ENCODE measurements at places on chromosomes 3 and 15.

GRCh38 chr3:196232154-196232881 lies 16.0 kb downstream of the SLC51A start:
- no peak for DNase-seq

DNA sequence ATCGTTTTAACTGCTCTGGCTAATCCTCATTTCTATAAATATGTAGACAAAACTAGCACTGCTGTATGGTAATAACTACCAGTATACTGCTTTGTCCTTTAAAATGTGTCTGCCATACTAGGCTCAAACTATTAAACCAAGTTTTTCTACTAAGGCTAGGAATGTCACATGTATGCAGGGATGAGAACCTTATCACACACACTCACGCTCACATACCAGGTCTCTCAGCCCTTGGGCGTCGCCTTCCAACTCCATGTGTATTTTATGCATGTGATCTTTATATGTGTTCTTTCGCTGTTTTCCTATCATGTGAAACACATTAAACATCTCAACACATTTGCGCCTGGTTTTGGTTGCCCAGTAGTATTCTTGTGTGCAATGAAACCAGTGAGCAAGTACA lies 32.6 kb downstream of the ATP2C1 start:
- no peak for DNase-seq

DNA sequence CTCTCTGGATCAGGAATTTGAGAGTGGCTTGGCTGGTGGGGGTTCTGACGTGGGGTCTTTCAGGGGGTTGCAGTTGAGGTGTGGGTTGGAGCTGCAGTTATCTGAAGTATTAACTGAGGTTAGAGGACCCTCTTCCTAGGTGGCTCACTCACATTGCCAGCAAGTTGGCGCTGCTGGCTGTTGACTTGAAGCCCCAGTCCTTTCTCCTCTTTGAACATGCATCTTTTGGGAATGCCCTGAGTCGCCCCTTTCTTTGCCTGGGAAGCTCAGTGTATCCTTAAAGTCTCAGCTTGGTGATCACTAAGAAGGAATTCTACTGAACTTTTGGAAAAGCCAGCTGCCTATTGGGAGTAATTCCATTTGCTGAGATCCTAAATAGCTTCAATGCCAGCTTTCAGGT lies 13.0 kb upstream of the AMOTL2 start:
- DNase-seq: no peak

DNA sequence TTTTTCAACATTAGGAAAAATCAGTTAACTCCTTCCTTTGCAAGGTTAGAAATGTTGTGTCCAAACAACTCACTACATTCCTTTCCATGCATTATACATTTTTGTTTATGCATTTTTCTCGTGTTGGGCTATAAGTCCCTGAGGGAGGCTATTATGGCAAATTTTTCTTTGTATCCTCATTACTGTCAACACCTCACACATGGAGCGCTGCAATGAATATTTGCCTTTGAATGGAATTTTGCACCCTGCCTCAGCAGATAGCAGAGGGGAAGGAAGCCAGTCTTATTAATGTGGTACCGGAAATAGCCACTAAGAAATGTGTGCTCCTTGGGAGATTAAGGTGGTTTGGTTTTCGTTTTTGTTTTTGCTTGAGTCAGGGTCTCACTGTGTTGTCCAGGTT lies 134.7 kb downstream of the THSD4 start:
- no peak for DNase-seq

DNA sequence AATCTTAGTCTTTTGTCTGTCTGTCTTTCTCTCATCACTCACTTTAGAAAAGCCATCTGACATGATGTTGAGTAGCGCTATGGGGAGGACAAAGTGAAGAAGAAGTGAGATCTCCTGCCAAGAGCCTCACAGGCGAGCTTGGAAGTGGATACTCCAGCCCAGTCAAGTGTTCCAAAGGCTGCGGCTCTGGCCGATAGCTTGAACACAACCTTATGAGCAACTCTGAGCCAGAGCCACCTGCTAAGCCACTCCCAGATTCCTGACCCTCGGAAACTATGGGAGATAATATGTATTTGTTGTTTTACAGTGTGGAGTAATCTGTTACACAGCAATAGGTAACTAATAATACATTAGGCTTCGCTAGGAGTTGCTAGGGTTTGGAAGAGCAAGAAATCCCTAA lies 76.2 kb downstream of the MB21D2 start:
- DNase-seq: no peak

DNA sequence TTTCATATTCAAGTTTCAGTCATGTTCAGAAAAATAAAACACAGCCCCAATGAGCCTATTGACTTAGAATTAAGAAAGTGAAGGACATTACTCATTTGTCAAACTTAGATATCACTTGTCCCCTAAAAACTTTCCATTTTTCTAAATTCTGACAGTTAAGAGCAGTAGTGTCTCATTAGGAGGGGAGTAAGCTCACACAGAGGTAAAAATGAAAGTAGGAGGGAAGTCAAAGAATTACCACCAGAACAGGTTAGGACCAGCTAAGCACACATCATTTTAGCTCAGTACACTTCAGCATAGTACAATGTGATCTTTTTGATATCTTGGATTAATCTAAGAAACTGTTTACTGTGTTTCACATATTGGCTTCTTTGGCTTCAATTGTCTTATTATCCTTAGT lies 64.3 kb downstream of the OSTN start:
- DNase-seq: no peak

DNA sequence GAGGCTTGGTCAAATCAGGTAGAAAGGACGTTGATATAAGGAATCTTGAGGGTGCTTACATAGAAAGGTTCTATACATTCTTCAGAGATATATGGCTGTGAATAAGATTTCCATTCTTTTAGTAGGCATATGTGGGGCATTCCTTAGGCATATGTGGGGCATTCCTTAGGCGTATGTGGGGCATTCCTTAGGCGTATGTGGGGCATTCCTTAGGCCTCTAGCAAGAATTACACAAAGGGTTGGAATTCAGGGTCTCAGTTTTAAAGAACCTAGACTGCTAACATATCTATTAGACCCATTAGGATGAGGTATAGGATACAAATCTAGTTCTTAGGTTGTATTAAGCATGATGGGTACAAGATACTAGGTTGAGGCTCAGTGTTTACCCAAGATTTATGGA lies 607.8 kb downstream of the SI start:
- no peak for DNase-seq

- no peak for DNase-seq
Measured at GRCh38 chr15:60635507-60636352, 156.8 kb upstream of the ICE2 start.

DNA sequence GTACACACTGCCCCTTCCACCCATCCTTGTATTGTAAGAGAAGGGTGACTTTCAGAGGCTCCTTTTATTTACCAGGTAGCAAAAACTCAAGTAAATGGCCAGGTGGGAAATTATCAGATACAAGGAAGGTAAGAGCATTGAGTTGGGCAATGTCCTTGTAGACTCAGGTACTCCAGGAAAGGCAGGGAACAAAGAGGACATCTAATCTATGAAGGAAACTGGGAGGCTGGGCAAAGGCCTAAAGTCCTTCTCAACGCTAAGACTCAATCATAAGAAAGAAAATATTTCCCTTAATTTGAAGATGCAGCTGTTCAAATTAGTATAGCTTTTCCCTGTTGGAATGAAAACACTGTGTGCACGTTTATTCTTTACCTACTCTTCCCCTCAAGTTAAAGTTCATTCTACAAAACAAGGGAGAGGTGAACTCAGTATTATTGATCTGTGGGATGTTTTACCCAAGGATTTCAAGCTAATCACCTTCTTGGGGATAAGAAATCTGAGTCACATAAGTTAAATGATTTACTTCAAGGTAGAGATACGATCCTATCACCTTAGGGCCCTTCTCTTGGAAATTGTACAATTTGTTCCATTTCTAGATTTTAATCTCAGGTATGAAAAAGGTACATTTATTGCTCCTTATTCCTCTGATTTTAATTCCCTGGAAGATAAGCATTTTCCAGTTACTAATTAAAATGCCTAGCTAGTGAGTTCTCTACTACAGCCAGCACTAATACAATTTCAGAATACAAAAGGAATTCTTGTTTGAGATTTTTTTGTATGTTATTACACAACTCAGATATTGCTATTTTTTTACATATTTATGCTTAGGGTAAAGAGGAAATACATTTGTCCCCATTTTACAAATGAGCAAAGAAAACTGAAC lies 80.6 kb downstream of the PLD1 start:
- no peak for DNase-seq

DNA sequence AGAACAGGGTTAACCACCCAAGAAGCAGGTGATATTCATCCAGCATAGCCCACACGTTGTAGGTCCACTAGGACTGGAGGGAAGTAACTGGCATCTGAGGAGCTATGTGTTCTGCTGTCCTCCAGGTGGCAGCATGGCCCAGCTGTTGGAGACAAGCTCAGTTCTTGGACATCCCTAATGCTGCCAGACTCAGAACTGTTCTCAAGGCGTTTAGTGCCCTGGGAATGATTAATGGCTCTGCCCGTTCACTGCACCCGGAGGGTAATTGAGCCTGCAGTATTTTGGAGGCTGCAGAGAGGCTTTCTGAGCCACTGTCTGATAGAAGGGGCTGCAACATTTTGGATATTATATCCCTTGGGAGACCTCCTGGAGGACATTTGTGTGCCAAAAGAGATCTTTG lies 521.3 kb upstream of the SEMA6D start:
- peak; percentile 97 for DNase-seq

DNA sequence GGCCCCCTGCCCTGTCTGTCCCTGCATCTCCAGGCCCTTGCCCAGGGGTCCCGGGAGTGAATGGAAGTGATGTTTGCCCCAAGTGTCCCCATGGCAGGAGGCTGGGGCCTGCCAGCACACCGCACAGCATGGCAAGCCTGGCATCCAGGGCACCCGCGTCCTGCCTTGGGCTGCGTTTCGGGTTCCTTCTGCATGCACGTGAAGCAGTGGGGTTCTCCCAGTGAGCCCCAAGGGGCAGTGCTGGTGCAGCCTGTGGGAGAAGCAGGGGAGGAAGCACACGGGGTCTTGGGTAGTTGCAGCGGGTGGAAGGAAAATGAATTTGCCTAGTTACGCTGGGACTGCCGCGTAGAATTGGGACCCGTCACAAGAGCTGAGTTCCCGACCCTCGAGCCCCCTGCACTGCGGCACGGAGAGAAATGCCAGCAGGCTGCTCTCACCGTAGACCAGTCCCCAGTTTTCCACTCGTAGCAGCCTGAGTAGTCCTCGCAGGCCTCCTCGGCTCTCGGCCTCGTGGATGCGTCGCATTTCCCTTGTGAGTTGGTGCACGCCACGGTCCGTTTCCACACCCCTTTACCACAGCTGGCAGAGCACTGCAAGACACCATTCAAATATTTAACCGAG lies 259.5 kb upstream of the LYSMD4 start:
- no peak for DNase-seq

- no peak for DNase-seq
Measured at GRCh38 chr3:59566481-59566975, 516.7 kb upstream of the CFAP20DC start.

GRCh38 chr3:187987924-187988323 lies 166.0 kb upstream of the LPP start:
- no peak for DNase-seq

DNA sequence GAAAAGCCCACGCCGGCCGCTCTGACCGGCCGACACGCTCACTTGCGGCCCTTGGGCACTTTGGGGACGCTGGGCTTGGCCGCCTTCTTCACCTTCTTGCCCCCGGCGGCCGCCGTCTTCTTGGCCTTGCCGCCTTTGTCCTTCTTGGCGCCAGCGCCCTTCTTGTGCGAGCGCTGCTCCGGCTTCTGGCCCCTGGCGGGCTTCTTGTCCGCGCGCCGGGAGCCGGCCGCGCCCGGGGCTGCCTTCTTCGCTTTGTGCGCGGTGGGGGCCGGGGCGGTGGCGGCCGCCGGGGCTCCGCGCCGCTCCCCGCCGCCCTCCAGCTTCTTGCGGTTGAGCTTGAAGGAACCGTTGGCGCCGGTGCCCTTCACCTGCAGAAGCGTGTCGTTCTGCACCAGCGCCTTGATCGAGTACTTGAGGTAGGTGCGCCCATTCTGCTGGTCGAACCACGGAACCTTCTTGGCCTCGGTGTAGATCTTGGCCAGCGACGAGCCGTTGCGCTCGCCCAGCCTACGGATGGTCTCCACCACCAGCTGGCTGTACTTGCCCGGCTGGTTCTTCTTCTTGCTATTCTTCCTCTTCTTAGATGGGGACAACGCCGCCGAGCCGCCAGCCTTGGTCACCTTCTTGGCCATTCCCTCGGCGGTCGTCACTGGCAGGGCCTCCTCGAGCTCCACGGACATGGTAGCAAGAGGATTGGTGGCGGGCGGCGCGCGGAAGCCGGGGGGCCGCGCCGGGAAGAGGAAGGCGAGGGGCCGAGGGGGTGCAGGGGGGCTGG lies 36.7 kb downstream of the HMCES start:
- no peak for DNase-seq

- DNase-seq: peak; percentile 13
Measured at GRCh38 chr15:80787316-80787715, 8.1 kb downstream of the CEMIP start.

DNA sequence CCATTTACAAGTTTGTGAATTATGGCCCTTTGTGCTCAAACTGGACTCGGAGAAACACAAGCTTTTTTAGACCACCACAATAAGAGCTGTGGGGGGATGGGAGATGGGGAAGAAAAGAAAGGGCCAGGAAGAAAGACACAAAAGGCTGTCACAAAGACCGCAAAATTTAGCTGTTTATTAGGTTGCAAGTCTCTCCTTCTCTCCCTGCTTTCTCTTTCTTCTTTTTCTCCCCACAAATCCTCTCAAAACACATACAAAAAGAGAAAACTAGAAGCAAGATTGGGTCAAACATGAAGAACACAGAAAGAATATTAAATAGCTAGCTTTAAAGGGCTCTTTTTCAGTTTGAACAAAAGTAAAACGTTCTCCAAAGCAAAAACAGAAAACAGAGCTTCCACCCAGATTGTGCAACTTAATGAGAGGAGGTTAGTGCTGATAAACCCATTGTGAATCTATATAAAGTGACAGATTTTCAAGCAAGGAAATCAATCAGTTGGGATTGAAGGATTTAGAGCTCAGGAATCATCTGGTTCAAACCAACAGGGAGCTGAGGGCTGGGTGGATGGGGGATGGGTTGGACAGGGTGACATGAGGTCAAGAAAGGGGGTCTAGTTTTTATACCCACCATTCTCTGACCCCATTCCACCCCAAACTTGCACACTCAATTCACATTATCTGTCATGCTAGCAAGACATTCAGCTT lies 87.3 kb downstream of the DHX30 start:
- no peak for DNase-seq

DNA sequence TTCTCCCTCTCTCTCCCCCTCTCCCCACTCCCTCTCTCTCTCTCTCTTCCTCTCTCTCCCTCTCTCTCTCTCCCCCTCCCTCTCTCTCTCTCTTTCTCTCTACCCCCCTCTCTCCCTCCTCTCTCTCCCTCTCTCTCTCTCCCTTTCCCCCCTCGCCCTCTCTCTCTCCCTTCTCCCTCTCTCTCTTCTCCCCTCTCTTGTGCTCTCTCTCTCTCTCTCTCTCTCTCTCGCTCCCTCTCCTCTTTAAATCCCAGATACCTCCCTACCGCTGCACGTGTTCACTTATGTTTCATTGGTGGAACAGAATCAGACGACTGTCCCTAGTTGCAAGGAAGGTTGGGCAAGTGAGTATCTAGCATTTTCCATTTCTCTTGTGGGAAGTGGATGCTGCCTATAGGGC lies 166.5 kb downstream of the EBLN2 start:
- no peak for DNase-seq

- DNase-seq: no peak
Measured at GRCh38 chr3:46609944-46610722, 2.2 kb upstream of the FAM240A start.

- peak; percentile 9 for DNase-seq
Measured at GRCh38 chr15:64633332-64633731, 142.1 kb downstream of the RBPMS2 start.

Measured in NCI-H524 (cell line).